Trophoblast cell (in vitro differentiated cells and primary cell): ENCODE measurements at places on chromosomes 12 and 14.

- H3K4me1 ChIP-seq, result no peaks in the 10 kb centered on the region
- peak; percentile 71 for DNase-seq
- no peak overlapping the region for H3K27ac ChIP-seq
These were observed 4.7 kb upstream of the TUBA1C start for GRCh38 chr12:49260166-49260565.

- DNase-seq, result no peak
- H3K27ac ChIP-seq, result no peak overlapping the region
- H3K27me3 ChIP-seq, result no peaks in the 10 kb centered on the region
- no peak overlapping the region for H3K4me3 ChIP-seq
- H3K4me1 ChIP-seq, result no peaks in the 10 kb centered on the region
- H3K36me3 ChIP-seq, result no peaks in the 10 kb centered on the region
These were observed 196.3 kb downstream of the MSRB3 start for GRCh38 chr12:65474831-65475230.

GRCh38 chr12:59973515-59973914 is 377.7 kb downstream of the SLC16A7 start:
- no peaks in the 10 kb centered on the region for H3K36me3 ChIP-seq
- no peak overlapping the region for H3K27ac ChIP-seq
- H3K4me1 ChIP-seq, result no peaks in the 10 kb centered on the region
- DNase-seq, result no peak
- no peak overlapping the region for H3K4me3 ChIP-seq

- H3K36me3 ChIP-seq, result no peaks in the 10 kb centered on the region
- H3K27me3 ChIP-seq, result no peaks in the 10 kb centered on the region
- no peak overlapping the region for H3K4me3 ChIP-seq
- no peak overlapping the region for H3K27ac ChIP-seq
- H3K4me1 ChIP-seq, result peaks cover 28% of the 10 kb centered on the region
- DNase-seq, result no peak
These were observed 26.3 kb upstream of the ULK1 start for GRCh38 chr12:131867891-131868675.

GRCh38 chr14:95524706-95525512 is 8.5 kb upstream of the SYNE3 start:
- H3K27ac ChIP-seq, result no peak overlapping the region
- H3K36me3 ChIP-seq, result no peaks in the 10 kb centered on the region
- no peaks in the 10 kb centered on the region for H3K27me3 ChIP-seq

DNA sequence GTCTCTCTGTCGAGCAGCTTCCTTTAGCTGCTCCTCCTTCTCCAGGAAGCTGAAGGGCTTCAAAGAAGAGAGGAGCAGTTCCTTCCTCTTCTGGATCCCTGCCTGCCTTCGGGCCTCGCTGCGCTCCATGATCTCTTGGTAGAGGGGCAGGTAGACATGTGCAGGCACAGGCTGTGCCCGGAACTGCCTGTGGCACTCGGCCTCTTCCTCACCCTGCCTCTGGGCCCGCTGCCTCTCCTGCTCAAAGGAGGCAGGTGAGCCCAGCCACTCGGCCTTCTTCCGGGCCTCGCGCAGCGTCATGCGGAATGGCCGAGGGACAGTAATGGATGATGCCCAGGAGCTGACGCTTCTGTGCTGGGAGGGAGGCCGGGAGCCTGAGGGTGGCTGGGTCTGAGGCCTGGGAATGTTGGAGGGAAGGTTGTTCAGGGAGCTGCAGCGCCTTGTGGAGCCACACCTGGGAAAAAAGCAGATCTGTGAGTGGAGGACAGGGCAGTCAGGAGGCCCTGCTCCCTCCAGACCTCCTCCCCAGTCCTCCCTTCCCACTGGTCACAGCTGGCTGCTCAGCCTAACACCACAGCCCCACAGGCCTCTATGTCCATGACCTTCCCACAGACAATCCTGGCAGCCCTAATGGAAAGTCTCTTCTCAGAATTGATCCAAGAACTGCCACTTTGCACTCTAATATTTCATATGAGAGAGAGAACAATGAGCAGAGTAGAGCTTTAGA is 5.3 kb downstream of the FAM161B start:
- H3K27me3 ChIP-seq, result no peaks in the 10 kb centered on the region
- DNase-seq, result no peak
- no peak overlapping the region for H3K4me3 ChIP-seq
- peaks cover 2% of the 10 kb centered on the region for H3K4me1 ChIP-seq
- H3K36me3 ChIP-seq, result peaks cover 7% of the 10 kb centered on the region
